ENCODE measurements at places on chromosomes 4 and X.

- no peak for DNase-seq
These were observed 5.4 kb upstream of the PDLIM5 start for GRCh38 chr4:94446386-94446785.

DNA sequence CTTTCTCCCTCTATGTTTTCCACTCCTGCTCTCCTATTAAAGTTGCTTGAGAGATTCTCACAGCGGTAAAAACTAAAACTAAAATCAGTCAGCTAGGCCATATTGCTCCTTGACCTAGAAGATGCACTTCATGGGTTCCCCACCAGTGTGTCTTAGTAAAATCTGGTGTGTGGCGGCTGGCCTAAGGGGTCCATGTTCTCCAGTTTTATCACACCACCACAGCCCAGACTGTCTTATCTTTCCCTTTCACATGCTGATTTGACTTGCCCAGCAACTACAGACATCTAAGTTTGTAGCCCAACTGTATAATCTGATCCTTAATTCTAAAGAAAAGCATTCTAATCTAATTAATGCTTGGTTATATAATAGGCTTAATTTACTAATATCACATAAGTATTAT is 68.0 kb downstream of the ATP8A1 start:
- no peak for DNase-seq

- no peak for DNase-seq
These were observed 616.1 kb upstream of the CPEB2 start for GRCh38 chr4:14386196-14386595.

DNA sequence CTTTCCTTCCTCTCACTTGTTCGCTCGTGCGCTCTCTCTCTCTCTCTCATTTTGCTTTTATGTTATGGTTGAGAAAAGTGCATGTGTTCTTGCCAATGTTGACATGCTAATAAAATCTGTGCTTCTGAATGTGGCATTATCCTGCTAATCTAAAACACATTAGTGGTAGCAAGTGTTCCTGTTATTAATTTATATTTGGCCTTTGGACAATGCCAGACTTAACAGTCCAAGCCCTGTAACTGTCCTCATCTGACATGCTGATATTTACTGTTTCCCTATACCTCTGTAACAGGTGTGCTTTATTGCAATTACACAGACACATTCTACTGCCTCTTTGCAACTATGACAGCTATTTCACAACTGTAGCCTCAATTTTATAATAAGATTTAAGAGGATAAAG is 2.7 kb downstream of the PPARGC1A start:
- DNase-seq = no peak

DNA sequence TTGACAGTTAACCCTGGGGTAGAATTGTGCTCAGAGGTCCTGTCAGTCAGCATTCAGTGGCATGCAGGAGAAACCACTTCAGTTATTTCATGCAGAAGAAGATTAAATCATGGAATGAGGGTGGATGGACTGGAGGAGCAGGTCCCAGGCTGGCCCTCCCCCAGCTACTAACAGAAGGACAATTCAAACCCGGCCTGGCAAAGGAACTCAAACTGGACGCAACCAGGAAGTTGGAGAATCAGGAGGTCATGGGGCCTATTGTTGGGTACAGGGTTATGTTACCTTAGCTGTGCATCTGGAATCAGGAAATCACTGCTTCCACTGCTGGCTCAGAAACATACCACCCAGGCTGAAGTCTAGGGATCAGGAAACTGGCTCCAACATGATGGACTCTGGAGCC is 121.4 kb downstream of the GPAT3 start:
- DNase-seq = no peak

DNA sequence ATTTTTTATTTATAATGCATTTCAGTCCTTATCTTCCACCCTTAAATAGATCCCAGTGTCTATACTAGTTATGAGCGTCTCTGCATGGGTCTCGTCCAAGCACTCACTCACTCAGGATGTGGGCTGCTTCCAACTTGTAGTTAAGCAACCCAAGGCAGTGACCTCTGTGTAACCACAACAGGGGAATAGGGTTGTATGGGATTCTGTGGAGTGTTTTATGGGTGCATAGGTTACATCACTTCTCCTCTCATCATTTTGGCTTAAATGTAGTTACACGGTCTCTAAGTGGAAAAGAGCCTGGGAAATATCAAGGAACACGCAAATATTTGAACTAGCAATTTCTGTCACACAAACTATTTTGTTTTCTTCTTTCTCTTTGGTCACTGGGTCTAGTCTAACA is 931.0 kb downstream of the STIM2 start:
- no peak for DNase-seq

DNA sequence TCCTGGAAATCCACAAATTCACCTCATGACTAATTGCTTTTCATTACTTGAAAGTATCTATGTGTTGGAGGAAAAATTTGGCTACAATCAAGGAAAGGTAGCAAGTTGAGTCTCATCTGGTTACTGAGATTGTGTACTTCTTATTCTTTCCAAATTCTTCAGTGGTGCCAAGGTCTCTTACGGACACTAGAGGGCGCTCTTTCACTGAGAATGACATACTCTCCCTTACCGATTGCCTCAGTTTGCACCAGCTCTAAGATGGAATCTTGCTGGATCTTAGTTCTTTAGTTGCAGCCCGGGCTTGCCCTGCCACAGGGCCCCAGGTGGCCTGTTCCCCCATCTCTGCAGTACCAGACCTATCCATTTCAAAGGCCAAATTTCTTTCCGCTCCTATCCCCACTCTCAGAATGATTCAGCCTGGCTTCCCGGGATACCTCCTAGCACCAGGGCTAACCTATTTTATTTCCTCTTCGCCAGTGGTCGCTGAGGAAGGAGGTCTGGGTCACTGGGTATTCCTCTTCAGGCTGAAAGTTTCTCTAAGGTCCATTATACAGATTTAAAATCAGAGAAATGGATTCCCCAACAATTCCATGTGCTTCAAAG is 24.6 kb upstream of the GPR50 start:
- DNase-seq = no peak

DNA sequence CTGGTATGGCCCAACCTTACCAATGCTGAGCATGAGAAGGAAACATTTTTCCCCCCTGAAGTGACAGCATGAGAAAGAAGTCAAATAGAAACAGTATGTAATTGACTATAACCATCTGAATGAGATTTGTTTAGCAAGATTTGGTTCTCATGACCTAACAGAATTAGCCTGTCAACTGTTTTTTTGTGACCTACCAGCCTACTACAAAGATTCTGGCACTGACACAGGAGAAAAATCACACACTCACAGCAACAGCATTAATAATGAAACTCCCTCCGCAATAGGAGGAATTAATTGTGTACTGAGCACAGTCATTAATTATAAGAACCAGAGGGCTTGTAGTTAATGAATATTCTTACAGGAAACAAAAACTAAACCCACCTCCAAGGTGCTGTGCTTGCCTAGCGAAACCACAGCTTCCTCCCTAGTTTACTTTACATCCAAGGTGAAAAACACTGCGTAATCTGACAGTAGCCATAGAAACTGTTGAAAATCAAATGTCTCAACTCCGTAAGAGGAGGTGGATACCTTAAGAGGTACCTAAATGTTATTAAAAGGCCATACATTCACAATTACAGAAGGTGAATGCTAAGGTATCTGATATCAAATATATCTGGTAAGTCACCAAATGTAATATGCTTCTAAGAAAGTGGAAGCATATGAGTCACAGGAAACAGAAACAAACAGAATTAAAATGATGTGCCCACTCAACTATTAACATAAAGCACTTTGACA is 34.9 kb downstream of the MMRN1 start:
- no peak for DNase-seq

DNA sequence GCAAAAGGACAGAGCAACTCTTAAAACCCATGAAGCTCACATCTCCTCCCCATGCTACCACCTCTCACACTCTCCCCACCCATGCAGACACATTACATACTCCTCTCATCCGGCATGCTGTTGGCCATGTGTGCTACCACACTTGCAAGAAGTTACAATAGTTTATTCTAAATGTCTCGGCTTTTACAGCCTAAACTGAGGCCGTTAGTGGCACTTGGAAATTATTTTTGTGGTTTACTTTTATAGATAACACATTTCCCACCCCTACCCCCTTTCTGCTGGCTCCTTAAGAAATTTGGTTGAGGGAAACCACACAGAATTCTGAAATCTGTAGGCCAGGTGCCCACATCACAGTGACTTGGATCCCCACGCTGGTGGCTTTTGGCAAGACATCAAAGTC is 141.1 kb upstream of the HHIP start:
- DNase-seq = no peak

DNA sequence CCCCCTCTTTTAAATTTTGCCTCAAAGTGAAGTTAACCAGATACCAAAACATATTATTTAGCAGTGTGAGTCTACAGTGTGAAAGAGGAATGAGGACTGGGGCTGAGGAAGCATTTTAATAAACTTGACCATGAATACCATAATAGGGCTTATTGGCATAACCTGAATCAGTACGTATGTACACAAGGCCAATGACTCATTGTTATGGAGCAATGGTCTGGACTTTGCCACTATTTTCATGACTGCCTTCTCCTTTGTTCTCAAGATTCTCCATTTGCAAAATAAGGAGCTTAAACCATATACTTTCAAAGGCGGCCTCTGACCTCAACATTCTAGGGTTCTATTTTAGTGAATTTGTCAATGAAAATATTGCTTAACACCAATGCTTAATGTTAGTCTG is 102.8 kb upstream of the OR13H1 start:
- no peak for DNase-seq

DNA sequence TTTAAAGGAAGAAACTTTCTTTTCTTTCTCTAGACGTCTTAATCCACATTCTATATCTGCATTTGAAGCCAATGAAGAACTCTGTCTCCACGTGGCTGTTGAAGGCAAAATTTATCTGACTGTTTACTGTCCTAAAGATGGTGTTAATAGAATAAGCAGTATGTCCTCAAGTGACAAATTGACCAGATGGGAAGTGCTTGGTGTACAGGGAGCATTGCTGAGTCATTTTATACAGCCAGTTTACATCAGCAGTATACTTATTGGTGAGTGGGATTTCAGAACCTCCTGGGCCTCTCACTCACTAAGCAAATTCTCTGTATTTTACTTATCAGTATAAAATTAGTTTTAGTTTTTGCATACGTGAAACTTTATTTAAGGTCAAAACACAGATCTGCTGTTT is 33.7 kb downstream of the ADAD1 start:
- no peak for DNase-seq

- no peak for DNase-seq
These were observed 206.3 kb downstream of the PDGFC start for GRCh38 chr4:156765277-156765676.

DNA sequence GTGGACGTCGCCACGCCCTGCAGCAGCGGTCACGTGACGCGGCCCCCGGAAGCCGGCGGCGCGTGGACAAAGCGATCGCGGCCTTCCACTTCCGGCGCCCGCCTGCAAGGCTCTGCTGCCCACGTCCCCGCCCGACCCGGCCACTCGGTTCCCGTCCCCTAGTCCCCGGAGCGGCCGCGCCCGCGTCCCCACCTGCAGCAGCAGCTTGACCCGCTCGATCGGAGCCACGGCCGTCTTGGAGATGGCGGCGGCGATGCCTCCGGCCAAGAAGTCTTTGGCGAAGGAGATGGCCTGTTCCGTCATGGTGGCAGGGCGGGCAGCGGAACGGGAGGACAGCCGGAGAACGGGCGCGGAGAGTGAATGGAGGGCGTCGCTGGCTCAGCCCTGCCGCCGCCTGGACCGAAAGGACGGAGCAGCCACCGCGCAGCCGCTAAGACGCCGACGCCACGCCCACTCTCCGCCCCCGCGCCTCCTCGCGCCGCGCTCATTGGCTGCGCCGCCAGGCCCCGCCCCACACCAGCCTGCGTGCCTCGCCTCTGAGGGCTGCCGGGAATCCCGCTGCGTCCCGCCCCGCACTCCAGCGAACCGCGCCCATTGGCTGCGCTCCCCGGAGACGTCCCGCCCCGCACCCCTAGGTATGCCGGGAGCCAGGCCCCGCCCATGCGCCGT is at the start of gene SLC25A6:
Gene SLC25A6 (minus strand): TSS at position 407 of the 669 bp plus-strand sequence. CDS start 104 bp downstream, at position 303.
- DNase-seq = peak; percentile 99

DNA sequence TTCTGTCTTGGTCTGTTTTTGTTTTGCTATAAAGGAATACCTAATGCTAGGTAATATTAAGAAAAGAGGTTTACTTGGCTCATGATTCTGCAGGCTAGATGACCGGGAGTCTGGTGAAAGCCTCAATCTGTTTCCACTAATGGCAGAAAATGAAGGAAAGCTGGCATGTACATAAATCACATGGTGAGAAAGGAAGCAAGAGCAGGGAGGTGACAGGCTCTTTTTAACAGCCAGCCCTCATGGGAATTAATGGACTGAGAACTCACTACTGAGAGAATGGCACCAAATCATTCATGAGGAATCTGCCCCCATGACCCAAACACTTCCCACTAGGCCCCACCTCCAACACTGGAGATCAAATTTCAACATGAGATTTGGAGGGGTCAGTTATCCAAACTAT is 27.6 kb downstream of the SATL1 start:
- DNase-seq = no peak

GRCh38 chrX:54178100-54178940 is 4.7 kb downstream of the FAM120C start:
- no peak for DNase-seq

DNA sequence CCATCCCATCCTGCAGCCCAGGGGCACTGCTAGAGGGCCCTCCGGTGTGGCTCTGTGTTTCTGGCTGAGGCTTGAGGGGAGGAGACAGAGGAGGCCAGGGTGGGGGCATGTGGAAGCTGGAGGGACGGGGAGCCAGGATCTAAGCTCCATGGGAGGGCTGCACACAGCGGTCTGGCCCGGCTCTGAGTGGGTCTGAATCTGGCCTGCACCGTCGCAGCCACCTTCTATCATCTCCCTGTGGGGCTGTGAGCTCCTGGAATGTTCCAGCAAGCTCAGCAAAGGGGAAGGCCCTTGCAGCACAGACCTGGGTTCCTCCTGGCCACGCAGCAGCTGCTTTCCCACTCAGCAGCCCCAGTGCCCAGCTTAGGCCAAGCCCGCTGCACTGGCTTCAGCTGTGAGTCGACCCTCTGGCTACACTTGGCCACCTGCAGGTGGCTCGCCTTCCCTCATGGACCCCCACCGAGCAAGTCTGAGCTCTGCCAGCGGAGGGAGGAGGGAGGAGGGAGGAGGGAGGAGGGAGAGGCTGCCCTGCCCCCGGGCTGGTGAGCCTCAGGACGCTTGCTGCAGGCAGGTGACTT is 5.3 kb downstream of the NKX1-1 start:
- no peak for DNase-seq

DNA sequence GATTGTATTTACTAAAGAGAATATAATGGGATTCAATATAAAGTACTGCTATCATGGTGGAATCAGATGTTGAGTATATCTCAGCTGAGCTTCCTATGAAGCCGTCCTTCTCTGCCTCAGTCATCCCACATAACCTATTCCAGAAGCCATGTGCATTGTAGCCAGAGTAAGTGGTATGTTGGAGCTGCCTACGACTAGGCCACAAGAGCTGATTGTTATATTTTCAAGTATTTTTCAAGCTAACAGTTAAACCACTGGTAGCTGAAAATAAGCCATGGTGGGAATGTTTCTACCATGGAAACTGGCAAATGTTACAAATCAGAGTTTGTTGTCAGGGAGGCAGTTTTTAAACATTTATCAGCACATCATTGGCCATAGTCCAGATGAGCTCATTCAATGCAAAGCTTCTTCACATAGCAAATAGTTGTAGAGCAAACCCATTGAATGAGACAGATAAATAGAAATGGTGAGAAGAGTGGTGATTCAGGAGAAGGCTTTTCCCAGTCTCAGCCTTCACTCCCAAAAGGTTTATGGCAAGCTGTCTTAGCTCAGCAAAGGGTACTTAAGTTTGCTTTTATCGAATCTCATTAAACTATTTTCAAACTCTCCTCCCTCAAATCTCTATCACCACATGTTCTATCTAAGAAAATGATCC is 436.4 kb downstream of the PCDH19 start:
- no peak for DNase-seq

Data from activated T-helper 1 cell treated with Interleukin-2 at 50 U/mL for 16 hours (primary cell).